ENCODE measurements at places on chromosomes 16 and 17.

DNA sequence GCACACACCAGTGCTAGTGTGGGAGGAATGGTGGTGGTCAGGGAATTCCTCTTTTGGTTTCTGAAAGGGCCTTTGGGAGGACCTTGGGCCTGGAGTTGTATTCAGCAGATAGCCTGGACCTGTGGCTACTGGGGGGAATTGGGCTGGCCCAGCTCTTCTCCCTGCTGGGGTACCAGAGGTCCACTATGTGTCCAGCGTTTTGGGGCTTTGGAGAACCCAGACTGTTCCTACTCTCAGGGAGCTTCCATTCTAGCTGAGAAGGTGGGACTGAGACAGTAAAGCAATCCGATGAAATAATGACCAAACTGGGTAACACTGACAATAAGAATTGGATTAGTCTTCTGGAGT lies 2.4 kb downstream of the EPN3 start:
- no peak for DNase-seq

DNA sequence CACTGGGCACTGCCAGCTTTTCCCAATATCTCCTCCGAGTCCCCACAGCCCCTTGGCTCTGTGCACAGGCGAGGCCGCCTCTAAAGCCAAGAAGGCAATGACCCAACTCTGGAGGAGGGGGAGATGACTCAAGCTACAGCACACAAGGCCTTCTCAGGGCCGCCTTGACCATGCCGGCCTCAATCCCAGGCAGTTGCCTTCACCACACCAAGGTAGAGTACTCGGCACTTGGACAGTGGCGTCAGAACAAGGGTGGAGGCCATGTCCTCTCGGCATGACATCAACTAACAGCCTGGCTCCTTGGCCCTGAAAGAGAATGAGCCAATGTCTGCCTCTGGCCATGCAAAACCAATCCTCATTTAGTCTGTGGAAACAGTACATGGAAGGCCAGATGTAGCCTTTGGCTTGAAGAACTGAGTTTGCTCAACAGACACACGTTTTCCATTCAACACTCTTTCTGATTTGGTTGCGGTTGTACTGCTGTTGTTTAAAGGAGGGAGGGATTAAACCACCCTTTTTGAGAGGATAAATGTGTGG lies 139.6 kb downstream of the XYLT1 start:
- DNase-seq = no peak

- DNase-seq = peak; percentile 89
These were observed 23.8 kb downstream of the COTL1 start for GRCh38 chr16:84593825-84594724.

- no peak for DNase-seq
These were observed 10.6 kb upstream of the NUP85 start for GRCh38 chr17:75194879-75195278.

DNA sequence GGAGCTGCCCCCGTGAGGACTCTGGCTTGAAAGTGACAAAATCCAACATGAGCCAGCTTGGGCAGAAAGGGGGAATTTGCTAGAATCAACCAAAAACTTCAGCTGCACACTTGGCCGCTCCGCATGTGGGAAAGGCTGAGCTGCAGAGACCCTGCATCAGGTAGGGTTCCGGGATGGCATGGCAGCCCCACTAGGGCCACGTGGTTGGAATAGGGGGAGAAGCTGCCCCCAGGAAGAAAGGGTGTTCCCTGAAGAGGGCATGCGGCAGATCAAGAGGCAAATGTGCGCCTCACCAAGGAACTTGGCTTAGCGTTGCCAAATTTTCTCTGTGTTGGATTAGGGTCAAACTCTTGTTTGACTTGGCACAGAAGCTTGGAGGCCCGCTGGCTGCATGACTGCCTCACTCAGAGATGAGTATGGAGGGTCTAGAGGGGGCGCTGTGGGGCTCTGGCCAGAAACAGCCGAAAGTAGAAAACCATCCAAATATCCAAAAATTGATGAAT lies 29.2 kb upstream of the WFIKKN2 start:
- no peak for DNase-seq

- DNase-seq = no peak
These were observed 23.3 kb downstream of the LIMD2 start for GRCh38 chr17:63676584-63676983.

DNA sequence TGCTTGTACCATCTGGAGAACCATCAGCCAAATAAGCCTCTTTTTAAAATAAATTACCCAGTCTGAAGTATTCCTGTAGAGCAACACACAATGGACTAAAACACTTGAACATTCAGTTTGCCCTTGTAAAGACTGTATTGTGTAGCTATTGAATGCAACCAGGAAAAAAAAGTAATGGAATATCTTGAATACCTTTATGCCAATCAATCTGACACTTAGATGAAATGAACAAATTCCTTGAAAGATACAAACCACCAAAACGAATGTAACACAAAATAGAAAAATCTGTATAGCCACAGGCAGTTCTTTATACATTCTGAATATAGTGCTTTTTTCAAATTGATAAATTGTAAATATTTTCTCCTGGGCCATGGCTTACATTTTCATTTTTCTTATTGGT lies 63.3 kb upstream of the KCNJ16 start:
- no peak for DNase-seq

DNA sequence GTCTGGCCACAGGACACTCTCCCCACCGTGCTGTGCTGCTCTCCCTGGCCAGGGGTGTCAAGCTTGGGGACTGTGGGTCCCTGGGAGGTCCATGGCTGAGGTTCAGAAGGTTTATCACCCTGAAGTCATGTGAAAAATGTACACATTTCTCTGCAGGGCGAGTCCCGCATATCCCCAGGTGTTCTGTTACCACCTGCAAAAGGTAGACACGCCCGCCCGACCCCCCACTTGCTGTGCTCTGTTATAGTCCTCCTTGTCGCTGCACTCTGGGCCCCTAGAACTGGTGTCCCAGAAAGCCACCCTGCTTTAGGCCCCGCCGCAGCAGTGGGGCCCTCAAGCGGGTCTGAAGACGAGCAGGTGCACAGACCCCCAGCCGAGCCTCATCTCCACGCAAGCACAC lies 11.8 kb downstream of the JPT2 start:
- DNase-seq = no peak

GRCh38 chr16:4767872-4768548 lies 1.0 kb upstream of the ZNF500 start:
- DNase-seq = no peak

- no peak for DNase-seq
These were observed 27.1 kb downstream of the TBC1D3B start for GRCh38 chr17:36149296-36149820.

- no peak for DNase-seq
These were observed 505.8 kb upstream of the ERCC4 start for GRCh38 chr16:13414154-13414553.

GRCh38 chr16:47499700-47500264 lies 38.7 kb downstream of the PHKB start:
- no peak for DNase-seq

DNA sequence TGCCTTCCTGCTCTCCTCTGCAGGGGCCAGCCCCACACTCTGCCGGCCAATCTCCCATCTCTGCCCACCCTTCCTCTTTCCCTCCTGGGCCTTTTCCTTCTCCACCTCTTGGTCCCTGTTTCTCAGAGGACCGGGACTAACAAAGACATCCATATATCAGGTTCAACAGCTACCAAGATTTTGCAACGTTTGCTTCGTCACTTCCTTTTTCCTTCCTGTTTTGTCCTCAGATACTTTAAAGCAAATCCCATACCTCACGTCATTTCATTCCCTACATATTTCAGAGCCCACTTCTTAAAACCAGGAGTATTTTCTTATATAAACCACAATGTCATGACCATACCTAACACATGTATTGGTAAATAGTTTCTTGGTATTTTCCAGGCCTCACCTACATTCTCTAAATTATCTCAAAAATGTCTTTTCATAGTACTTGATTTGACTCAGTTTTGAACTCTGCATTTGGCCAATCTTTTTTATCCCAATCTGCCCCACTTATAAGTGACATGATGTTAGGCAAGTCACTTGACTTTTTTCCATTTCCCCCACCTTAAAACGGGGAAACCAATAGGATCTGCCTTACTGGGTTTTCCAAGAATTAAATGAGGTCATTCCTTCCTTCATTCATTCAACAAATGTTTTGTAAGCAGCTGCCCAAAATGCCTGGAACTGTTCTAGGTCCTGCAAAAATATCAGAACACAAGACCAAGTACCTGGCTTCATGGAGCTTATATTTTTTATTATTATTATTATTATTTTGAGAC lies 7.2 kb upstream of the USP10 start:
- DNase-seq = peak; percentile 12

DNA sequence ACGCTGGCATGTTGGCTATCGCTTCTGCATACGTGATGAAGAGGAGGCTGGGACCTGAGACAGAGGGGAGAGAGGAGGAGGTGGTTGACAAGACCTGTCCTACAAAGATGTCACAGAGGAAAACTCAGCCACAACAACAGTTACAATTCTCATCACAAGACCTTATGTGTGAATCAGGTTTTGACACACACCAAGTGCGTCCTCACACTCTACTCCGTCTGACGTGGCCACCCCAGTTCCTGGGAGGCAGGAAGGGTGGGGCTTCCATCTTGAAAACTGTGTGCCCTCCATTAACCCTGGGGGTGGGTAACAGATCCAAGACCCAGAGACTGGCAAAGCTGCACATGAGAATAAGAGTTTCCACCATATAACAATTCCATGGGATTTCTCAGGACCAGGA lies 24.1 kb downstream of the SLC6A4 start:
- no peak for DNase-seq

DNA sequence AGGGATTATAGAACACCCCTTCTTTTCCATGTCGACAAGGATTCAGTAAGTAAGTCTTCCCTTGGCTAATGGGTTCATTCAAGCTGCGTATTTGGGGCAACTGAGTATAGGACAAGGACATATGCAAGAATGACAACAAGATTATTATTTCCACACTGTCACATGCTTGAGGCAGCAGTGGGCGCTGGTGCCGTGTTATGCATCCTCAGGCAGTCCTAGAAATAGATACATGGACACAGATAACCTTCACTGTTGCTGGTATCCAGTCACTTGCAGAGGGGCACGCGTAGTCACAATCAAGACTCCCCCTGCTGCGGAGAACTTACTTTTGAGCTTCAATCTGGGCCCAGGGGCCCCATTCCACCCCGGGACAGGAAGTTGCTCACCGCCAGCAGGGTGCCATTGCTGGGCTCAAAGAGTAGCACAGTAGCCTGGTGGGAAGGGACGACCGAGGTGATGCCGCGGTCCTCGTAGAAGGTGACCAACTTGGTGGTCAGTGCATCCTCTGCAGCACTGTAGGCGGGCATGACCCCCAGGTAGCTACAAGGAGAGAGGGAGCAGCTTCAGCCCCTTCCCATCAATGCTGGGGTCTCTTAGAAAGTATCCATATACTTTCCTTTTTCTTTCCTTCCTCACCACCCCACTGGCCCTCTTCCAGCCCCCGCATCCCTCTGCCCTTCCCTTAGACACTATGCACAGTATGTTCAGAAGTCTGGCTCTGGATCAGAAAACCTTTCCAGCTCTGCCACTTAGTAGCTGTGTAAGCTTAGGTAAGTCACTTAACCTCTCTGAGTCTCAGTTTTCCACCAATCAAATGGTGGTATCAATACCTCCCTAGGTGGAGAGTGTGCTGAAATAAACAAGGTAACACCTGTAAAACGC lies 804 bp downstream of the CRYM start:
- DNase-seq = no peak

GRCh38 chr16:51143196-51143977 lies 7.7 kb downstream of the SALL1 start:
- DNase-seq = no peak

GRCh38 chr16:80045861-80046260 lies 445.3 kb upstream of the MAF start:
- no peak for DNase-seq

- DNase-seq = no peak
These were observed 84.9 kb upstream of the ASIC2 start for GRCh38 chr17:33377837-33378595.

DNA sequence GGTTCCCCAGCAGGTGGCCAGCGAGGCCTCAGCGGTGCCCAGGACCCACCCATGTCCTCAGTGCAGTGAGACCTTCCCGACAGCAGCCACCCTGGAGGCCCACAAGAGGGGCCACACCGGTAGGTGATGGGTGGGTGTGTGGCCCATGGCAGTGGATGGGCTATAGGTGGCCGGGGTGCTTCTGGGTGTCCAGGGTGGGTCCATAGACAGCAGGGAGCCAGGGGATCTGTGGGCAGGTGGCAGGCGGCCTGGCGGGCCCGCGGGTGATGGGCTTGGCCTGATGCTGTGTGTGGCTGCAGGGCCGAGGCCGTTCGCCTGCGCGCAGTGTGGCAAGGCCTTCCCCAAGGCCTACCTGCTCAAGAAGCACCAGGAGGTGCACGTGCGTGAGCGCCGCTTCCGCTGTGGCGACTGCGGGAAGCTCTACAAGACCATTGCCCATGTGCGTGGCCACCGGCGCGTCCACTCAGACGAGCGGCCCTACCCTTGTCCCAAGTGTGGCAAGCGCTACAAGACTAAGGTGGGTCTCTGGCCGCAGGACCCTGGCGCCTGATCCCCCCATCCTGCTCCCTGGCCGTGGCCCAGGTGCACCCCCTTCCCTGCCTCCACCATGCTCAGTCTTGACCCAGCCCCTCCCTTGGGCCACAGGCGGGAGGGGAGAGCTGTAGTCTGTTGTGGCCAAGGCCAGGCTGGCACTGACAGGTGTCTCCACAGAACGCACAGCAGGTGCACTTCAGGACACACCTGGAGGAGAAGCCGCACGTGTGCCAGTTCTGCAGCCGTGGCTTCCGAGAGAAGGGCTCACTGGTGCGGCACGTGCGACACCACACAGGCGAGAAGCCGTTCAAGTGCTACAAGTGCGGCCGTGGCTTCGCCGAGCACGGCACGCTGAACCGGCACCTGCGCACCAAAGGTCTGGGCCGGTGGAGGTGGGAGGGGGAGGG lies 2.1 kb upstream of the DNASE1L2 start:
- no peak for DNase-seq

DNA sequence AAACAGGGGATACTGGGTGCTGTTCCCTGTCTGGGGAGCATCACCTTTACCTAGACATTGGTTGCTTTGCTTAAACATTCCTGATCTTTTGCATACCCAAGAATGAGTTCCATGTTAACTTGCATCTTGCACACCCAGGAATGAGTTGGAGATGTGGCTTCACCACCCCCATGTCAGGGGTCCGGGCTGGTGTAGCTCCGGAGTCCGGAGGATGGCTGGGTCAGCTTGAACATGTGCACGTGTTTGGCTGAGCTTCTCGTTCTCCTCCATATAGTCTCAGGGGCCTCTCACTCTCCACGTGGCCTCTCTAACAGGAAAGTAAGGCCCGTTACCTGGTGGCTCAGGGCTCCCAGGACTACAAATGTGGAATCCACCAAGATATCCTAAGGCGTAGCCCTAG lies 18.2 kb upstream of the AMZ2 start:
- no peak for DNase-seq

DNA sequence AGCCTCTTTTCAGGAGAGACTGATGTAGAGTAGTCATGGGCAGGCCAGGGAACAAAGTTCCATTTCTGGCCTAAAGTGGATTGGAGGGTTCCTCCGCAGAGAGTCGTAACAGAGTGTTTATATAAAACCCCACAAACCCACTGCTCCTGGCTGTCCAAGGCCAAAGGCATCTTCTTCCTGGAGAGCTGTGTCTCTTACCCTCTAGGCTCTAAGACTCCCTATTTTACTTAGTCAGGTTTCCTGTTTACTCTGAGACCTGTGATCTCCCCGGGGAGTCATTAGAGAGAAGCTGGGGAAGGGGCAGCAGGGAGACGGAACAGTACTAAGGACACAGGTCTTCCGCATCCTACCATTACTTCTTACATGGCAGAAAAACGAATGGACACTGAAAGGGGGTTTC lies 69.5 kb downstream of the HIC1 start:
- DNase-seq = no peak

GRCh38 chr16:3007059-3007956 lies 5.4 kb upstream of the CLDN9 start:
- no peak for DNase-seq

- peak; percentile 81 for DNase-seq
These were observed 44.7 kb upstream of the MEAK7 start for GRCh38 chr16:84548971-84549844.

- DNase-seq = no peak
These were observed 396.9 kb downstream of the CDH13 start for GRCh38 chr16:83023640-83024039.

Data from activated effector memory CD4-positive, alpha-beta T cell treated with anti-CD3 and anti-CD28 coated beads, Interleukin-2, amount 50 U/mL, for 16 hours (primary cell).